Left lobe of liver (tissue), 2 donors: ENCODE measurements at places on chromosomes 2 and 18.

GRCh38 chr2:177478029-177478428, 85.5 kb downstream of the AGPS start:
- DNase-seq: no peak

DNA sequence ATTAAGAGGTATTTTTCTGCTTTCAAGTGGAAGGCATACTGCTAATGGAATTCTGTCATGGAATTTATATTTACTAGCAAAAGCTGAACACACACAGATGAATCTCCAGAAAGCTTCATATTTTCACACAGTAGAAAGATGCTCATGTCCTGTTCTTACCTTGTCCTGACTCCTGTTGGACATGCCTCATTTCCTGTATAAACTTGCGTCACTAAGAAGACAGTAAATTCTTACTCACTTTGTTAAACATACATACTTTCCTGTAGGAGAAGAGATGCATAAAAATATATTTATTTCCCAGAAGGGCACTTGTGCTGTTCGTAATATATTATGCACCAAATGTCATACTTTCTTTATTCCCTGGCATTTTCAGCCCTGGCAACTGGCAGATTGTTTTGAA, 238.3 kb upstream of the RASGRP3 start:
- DNase-seq: no peak

GRCh38 chr2:16442971-16443370, 222.7 kb downstream of the CYRIA start:
- DNase-seq: no peak

GRCh38 chr2:9885036-9885684, 41.9 kb downstream of the TAF1B start:
- no peak for DNase-seq

DNA sequence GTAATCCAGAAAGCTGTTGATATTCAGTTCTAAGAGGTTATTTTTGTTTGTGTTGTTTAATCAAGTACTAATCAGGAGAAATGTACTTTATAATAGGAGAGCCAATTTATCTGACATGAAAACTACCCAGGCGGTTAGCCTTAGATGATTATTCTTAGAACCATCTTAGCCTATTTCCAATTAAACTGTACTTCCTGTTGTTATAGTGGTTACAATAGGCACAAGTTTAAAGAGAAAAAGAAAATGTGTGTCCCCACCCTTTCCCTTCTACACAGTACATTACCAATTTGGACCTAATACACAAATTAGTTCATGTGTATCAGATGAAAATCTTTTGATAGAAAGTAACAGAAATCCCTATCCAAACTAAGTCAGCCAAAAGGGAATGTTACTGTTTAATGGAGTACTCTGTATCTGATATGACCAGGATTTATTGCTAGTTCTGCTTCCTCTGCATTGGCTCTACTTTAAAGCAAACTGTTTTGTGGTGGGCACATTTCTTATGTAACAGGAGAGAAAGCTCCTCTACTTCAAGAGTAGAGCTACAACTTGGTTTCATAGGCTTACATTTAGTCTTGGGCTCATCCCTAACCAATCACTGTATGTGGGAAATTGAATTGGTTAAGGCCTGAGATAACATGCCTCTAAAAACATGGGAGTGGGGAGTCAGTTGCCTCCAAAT, 217.9 kb downstream of the UBE2E3 start:
- no peak for DNase-seq

DNA sequence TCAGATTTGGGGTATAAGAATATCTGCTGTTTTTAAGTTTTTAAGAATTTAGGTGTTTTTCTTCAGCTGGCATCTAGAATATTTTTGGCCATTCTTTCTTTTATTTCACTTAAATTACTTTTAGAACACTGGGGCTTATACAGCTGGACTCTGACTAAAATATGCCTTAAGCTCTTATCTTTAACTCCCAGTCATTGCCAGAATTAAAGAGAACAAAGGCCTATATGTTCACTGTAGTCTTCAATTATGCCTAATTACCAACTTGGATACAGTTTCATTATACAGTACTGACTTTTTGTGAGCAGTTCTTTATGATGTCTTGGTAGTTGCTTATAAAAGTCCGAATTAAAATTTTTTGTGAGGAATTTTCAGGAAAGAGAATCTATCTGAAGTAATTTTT, 192.8 kb downstream of the ZNF407 start:
- DNase-seq: no peak

GRCh38 chr2:221708902-221709301, 136.8 kb upstream of the EPHA4 start:
- no peak for DNase-seq

- no peak for DNase-seq
Observed at GRCh38 chr2:45173513-45173912, 164.3 kb upstream of the SIX2 start.
